ENCODE measurements at places on chromosomes 2 and 18.

DNA sequence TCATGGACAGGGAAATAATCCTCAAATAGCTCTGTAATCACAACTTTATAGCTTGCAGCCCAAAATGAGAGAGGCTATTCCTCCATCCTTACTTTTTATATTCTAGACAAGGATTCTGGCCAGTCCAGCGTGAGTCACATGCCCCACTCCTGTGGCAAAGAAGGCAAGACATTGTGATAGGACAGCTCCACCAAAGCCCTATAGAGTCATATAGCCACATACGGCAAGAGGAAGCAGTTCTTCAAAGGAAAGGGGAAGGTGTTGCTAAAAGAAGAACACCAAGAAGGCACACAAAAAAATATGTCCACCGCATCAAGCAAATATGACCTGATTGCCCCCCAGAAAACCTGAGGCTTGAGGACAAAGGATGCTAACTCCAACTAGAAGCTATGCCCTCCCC, 3.4 kb upstream of the GFPT1 start:
- DNase-seq: no peak

- DNase-seq: no peak
Observed at GRCh38 chr2:69734035-69734611, 7.8 kb upstream of the ANXA4 start.

DNA sequence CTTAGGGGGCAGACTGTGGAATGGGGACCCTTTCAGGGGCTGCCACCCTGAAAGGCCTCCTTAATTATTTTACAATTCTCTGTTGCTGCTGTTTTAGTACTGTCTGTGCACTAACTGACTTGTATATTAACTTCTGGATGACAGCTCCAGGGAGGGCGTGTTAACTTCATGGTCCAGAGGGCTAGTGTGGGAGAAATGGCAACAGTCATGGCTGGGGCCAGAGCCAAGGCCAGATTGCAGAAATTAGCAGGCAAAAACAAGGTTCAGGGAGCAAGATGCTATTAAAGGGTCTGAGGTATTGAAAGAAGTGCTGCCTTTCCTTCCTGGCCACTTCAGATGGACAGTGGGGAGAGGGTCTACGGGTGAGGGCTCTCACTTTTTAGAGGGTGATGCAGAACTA, 9.1 kb downstream of the WIPF1 start:
- DNase-seq: no peak

DNA sequence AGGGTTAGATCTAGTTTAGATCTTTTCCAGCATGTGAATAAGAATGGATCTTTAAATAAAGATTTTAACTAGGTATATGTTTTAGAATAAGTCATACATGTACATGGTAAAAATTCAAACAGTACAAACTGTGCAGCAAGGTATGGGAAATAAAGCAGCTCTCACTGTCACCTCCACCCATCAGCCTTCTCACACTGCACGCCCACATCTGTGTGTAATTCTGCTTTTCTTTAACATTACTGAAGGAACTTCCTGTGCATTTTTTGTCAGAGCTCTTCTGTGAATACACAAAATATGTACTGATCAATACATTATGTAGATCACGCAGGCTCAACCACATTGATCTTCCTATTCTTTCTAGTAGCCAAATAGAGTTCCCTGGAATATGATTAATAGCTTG, 3.4 kb downstream of the CASP8 start:
- no peak for DNase-seq

GRCh38 chr2:72999729-73000725, 71.5 kb downstream of the SFXN5 start:
- no peak for DNase-seq

- no peak for DNase-seq
Observed at GRCh38 chr2:200578778-200579177, 7.0 kb upstream of the AOX1 start.

- DNase-seq: no peak
Observed at GRCh38 chr2:136086253-136087016, 31.5 kb downstream of the CXCR4 start.

GRCh38 chr18:78825168-78825567, 154.4 kb upstream of the SALL3 start:
- DNase-seq: no peak

DNA sequence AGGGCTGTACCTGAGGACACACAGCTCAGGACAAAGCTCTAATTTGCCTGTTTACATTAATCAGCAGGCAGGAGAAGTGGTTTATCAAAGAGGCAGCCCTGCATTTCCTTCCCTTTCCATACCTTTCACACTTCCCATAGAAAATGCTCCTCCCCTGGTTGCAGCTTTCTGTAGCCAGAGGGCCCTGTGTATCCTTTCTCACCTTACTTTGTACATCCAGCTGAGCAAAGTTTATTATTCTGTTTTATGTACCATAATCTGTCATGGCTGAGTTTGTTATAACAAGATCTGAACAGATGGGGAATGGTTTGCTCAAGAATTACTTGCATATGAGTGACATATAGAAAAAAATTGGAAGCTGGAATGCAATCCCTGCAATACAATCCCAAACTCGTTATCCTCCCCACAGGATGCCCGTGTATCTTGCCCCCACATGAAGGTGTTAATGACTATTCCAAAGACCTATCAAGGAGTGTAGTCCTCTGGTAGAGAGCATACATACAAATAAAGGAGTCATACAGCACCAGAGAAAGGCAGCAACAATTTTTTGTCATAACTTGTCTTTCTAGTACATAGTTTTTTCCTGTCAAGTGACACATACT, 1025.8 kb upstream of the KLHL29 start:
- DNase-seq: no peak

GRCh38 chr2:201977651-201978050, 56.0 kb upstream of the FZD7 start:
- DNase-seq: no peak

DNA sequence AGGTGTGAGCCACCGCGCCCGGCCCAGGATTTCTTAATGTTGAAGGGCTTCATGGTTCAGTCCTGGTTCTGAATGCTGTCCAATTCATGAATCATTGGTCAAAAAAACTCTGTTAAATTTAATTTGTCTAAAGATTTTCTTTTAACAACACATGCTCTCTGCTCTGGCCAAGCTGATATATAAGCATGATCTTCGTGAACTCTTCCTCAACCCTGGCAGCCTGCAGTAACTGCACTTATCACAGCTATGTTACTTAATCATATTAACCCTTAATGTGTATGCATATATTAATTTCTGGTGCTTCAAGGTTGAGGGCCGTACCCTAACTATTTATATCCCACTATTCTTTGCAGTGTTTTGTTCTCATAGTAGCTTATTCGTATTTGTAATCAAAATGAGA, 29.4 kb upstream of the FRZB start:
- no peak for DNase-seq

DNA sequence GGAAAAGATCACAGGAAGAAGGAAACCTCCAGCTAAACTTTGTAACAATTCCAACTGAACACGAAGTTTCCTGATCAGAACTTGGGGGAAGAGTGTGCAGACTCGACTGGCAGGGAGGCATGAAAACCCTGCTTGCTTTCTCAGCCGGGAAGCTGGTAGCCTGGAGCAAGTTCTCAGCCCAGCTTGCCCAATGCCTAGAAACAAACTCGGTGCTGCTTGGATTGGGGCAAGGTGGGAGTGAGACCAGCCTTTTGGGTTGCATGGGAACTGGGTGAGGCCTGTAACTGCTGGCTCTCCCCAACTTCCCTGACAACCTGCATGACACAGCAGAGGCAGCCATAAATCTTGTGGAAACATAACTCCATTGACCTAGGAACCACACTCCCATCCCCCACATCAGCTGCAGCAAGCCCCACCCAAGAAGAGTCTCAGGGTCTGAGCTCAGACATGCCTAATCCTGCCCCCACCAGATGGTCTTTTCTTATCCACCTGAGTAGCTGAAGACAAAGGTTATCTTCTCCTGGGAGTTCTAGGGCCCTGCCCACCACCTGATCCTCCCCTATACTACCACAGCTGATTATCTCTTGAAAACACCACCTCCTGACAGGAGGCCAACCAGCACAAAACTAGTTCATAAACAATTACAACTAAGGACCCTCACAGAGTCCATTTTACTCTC, 1859.7 kb upstream of the CELF4 start:
- no peak for DNase-seq

- DNase-seq: no peak
Observed at GRCh38 chr2:162967811-162968210, 129.2 kb upstream of the KCNH7 start.

GRCh38 chr2:160257041-160257742, 57.1 kb upstream of the ITGB6 start:
- no peak for DNase-seq

- no peak for DNase-seq
Observed at GRCh38 chr18:11909591-11910026, 1.5 kb upstream of the MPPE1 start.

- DNase-seq: no peak
Observed at GRCh38 chr2:101751276-101751815, 53.8 kb downstream of the MAP4K4 start.

GRCh38 chr2:175309799-175310198, 128.3 kb upstream of the ATP5MC3 start:
- no peak for DNase-seq

GRCh38 chr18:39453356-39453755, 1887.8 kb upstream of the CELF4 start:
- DNase-seq: no peak

DNA sequence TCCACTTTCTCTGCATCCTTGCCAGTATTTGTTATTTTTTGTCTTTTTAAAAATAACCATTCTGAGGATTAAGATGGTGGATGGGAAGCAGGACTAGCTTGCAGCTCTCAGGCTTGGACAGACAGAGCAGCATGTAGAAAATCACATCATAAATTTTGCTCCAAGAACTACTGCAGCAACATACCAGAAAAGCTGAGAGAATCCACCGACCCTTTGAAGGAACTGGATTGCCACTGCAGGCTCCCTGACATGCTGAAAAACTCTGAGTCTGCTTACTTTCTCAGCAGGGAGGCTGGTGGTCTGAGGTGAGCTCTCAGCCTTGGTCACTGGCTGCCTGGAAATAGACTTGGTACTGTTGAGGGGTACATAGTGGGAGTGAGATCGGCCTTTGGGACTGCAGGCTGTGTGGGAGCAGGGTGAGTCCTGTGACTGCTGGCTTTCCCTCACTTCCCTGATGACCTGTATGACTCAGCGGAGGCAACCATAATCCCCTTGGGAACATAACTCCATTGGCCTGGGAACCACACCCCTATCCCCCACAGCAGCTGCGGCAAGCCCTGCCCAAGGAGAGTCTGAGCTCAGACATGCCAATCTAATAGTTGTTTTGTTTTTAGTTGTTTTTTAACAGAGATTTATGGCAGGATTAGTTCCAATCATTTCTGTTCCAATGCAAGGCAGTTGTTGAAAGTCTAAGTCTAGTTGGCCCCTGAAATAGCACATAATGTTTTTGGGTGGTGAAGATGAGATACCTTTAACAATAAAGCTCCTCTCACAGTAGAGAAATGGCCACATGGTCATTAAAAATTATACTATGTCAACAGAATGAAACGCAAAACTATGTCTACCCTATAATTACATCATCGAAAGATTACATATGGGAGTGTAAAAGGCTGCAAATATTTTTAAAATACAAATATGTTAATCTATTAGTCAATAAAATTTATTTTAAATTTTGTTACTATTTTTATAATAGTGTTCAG, 414.2 kb upstream of the CHAC2 start:
- no peak for DNase-seq

- no peak for DNase-seq
Observed at GRCh38 chr2:128777196-128778035, 458.7 kb upstream of the HS6ST1 start.

DNA sequence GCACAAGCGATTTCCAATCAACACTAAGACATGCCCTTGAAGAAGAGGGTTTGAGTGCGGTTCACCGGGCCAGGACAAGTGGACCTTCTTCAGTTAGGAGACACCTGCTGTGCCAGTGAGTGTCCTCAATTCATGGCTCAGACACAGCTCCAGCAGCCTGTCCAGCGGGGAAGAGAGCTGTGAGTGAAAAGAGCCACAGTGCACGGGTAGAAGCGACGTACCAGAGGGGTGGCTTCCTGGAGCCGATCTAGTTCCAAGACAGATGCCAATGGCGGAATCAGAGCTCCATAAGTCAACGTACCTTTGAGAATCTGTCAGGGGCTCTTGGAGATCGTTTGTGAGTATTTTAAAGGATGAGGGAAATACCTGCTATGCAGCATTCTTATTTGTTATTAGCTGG, 119.9 kb upstream of the SALL3 start:
- no peak for DNase-seq

DNA sequence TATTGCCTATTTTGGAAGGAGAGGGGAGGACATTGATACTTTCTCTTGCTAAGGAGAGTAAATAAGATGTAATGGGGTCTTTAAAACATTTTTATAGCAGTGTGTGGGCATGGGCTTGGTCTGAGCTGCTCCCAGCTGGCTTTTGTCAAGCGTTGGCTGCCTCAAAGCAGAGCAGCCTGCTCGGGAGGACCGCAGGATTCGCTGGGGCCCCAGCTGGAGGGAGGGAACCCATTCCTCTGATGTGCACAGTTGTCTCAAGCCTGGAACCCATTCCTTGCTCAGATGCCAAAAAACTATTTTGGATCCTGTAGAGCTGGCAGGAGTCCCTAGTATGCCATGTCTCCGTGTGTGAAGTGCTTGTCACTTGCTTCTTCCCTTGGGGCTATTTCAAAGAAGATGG, 59.4 kb upstream of the RMDN2 start:
- no peak for DNase-seq

GRCh38 chr2:15912203-15912602, 28.1 kb upstream of the MYCN start:
- DNase-seq: no peak

- no peak for DNase-seq
Observed at GRCh38 chr2:44952806-44953498, 11.4 kb downstream of the SIX3 start.

GRCh38 chr2:206611191-206611590, 31.1 kb upstream of the FAM237A start:
- no peak for DNase-seq

GRCh38 chr2:241308267-241308666, 7.2 kb downstream of the HDLBP start:
- DNase-seq: no peak

DNA sequence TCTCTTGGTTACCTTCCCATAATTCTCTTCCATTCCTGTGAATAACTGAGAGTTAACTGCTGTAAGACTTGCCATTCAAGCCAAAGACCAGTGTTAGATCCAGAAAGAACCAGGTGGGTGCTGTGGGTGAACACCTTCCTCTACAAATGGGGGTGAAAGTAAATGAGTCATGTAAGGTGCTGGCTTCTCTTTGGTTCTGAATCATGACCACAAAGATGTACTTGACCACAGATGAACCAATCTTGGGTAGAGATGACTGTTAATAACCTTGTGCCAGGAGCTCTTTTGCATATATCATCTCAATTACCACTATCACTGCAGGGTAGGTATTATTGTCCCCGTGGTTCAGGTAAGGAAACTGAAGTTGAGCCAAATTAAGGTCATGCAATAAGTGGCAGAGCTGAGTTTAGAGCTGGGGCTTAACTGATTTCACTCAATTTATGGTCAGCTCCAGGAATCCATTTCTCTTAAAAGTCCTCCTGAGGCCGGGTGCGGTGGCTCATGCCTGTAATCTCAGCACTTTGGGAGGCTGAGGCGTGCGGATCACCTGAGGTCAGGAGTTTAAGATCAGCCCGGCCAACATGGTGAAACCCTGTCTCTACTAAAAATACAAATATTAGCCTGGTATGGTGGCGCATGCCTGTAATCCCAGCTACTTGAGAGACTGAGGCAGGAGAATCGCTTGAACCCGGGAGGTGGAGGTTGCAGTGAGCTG, 244.9 kb upstream of the CXCR4 start:
- DNase-seq: no peak
